G401 (cell line): ENCODE measurements at places on chromosomes 3 and 15. TPM values are rescaled to one million over a fixed set of nuclear protein-coding genes. Genes with fewer than 3 reads are reported as not detected.

The HYAL1 gene
- total RNA-seq: 15.8 and 18.4 TPM in 2 replicates

The RLBP1 gene
- 0.95 and 6.6 TPM in 2 replicates for total RNA-seq

The LAMB2 gene
- total RNA-seq: 175 and 318 TPM in 2 replicates

The AADAC gene
- not detected in 2 replicates for total RNA-seq

The SLC12A1 gene
- total RNA-seq: not detected in 2 replicates
